ENCODE measurements at places on chromosomes 12 and 14.
A peak's percentile ranks its signal among the peaks of the same experiment; 100 is the strongest.

GRCh38 chr14:99546234-99546879, 57.6 kb downstream of the CCDC85C start:
- no peak for DNase-seq

- no peak for DNase-seq
These were observed 2.4 kb downstream of the SLC11A2 start for GRCh38 chr12:51023625-51024382.

DNA sequence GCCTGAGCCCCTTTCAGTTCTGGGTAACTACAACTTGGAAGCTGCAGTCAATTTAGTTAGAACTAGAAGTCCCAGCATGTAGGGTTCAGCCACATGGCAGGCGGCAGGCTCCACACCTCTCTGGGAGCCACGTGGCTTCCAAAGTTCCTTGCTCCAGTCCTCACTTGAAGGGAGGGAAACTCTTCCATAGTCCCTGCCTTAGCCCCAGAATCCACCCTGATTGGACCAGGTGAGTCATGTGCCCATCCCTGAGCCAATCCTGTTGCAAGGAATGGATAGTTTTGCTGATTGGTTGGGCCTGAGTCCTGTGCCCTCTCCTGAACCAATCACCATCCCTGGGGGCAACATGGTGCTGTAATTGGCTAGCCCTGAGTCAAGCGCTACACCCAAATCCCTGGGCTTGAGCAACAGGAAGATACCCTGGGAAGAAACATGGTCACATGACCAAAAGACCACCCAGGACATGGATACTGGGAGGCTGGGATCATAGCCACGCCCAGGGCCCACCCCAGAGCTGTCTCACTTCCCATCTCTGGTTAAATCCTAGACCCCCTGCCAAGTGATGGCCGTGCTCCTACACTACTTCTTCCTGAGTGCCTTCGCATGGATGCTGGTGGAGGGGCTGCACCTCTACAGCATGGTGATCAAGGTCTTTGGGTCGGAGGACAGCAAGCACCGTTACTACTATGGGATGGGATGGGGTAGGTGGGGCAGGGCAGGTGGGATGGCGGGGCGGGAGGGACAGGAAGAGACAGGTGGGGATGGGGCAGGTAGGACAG, 154.7 kb downstream of the ADGRD1 start:
- DNase-seq: no peak

DNA sequence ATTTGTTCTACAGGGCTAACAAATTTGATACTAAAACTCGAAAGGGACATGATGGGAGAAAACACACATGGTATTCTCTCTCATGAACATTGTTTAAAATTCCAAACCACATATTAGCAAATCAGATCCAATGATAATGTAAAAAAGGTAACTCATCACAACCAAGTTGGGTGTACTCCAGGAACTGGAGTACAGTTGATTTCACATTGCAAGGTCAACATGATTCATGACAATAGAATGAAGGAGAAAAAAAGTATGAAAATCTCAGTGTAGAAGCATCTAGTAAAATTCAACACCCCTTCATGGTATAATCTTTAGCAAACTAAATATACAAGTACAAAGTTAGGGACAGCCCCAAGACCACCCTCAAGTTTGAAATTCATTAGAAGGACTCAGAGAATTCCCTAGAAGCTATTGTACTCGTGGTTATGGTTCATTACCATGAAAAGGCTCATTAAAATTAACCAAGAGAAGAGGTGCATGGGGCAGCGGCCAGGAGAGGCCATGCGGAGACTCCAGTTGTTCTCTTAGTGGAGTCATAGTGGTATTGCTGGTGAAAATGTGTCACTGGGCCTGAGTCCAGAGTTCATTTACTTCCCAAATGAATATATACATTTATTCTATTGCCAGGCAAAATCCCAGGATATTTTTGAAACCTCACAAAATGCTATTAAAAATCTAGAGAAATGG, 3.1 kb upstream of the CDCA4 start:
- no peak for DNase-seq

DNA sequence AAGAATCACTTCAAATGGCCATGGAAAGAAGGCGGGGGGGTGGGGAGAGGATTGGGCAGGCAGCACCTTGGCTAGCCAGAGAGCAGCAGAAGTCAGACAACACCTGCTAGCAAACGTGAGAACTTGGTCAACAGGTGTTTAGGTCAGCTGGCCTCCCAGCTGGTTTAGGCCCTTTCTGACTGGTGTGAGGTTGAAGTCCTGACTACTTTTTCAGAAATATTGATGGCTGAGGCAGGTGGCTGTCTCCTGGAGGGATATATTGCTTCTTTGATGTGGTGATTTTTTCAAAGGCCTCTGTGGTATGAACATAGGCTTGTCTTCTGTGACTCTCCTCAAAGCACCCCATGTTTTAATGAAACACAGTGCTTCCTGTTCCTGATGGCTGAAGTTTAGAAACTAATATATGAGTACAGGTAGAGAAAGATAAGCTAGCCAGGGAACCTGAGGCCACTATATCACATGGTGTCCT, 238.2 kb upstream of the SSTR1 start:
- DNase-seq: no peak

GRCh38 chr12:108298761-108299275, 40.3 kb downstream of the CMKLR1 start:
- DNase-seq: no peak

DNA sequence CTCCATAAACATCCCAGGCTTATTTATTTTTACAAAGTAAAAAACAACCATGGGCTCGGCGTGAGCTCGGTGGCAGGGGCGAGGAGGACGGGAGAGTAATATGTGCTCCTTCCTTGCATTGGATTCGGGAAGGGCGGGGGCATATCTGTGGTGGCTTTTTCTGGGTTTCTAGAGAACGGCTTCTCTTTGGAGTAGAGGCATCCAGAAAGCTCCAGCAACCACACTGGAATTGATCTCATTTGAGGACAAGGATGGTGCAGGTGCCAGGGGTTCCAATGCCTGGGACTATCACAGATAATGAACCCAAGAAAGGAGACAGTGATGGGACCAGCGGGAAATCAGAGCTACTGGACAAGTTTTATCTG, 18.9 kb downstream of the ADGRD1 start:
- no peak for DNase-seq

DNA sequence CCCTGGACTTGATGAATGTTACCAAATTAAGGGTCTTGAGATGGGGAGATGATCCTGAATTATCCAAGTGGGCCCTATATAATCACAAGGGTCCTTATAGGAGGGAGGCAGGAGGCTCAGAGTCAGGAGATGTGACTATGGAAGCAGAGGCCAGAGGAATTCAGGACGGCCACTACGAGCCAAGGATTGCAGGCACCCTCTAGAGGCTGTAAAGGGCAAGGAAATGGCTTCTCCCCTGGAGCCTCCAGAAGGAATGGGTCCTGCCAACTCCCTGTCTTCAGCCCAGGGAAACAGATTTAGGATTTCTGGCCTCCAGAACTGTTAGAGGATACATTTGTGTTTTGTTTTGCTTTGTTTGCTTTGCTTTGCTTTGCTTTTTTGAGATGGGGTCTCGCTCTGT, 8.8 kb downstream of the BDKRB1 start:
- no peak for DNase-seq

GRCh38 chr12:81809829-81810595, 50.9 kb upstream of the PPFIA2 start:
- no peak for DNase-seq

GRCh38 chr14:104169699-104170479, 31.5 kb downstream of the KIF26A start:
- DNase-seq: no peak

DNA sequence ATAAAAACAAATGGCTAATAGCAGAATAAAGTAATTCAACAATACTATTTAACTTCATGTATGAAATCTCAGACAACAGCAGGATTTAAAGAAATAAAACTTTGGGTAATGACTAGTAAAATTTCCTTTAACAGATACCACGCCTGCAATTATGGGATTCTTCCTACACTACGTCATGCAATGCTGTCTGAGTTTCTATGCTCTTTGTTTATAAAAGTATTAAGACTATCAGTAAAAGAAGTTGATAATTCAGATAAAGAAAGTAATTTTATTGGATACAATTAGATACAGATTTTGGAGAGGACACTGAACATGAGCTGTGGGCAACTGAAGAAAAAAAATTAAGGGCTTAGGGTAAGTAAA, 308.4 kb upstream of the LRFN5 start:
- DNase-seq: no peak

DNA sequence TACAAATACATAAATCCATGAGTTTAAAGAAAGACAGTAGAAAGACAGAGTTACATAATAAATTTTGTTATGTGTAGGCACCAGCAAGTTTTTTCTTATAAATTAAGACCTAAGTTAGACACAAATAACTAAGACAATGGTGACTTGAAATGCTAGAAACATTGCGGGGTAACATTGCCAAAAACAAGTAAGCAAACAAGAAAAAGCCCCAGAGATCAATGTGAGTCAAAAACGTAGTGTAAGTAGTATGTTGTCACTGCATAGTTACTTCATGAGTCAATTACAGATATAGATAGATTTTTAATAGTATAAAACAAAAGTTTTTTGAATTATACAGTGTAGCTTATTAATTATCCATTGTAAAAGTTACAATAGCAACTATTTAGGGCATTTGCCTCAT, 83.4 kb downstream of the CNTN1 start:
- no peak for DNase-seq

GRCh38 chr14:26286913-26287205, 311.0 kb downstream of the NOVA1 start:
- DNase-seq: no peak

- no peak for DNase-seq
These were observed 215.5 kb downstream of the C12orf50 start for GRCh38 chr12:87813476-87814234.

- DNase-seq: no peak
These were observed 47.2 kb downstream of the FGD4 start for GRCh38 chr12:32446316-32447119.

DNA sequence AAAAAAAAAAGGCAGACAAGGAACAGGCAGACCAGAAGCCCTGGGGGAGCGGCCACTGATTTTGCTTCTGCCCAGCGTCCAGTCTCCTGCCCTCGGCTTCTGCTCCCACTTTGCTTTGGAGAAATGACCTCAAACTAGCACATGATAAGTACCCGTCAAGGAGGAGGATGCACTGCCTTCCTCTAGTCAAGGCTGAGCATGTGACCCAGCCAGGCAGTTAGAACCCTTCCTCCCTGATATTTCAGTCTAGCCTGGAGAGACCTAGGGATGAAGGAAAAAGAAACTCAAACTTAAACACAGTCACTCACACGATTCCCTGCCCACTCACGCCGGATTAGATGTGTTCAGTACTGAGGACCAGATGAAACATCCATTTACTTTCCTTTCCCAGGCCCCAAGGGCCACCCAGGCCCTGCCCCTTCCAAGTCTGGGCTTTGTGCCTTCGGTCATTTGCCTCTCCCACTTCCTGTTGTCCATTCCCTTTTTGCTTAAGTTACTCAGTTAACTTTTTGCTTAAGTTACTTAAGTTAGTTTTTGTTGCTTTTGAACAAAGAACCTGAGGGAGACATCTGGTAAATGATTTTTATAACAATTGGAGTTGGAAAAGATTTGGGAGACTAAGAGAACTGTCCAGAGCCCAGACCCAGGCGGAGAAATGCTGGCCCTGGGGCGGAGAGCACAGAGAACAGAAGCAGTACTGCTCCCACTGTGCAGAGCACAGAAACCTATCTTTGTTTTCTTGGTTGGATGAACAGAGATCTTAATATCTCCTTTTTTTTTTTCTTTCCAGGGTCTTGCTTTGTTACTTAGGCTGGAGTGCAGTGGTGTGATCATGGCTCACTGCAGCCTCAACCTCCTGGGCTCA, 23.0 kb upstream of the TTC7B start:
- DNase-seq: no peak

DNA sequence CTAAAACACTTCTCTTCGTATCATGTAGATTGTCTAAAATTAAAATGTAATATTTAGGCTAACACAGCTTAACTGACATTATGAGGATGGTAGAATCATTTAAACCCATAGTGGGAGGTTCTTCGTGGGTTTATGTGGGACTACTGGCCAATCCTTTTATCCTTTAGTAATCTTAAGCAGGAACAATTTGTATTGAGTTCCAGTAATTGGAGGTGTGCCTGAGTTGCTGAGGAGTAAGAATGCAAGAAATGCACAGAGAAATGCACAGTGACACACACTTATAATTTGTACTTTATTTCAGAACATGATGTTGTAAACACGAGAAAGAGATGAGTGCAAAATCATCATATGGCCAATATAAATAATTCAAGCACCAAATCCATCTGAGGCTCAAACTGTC, 22.3 kb downstream of the OTOGL start:
- no peak for DNase-seq

DNA sequence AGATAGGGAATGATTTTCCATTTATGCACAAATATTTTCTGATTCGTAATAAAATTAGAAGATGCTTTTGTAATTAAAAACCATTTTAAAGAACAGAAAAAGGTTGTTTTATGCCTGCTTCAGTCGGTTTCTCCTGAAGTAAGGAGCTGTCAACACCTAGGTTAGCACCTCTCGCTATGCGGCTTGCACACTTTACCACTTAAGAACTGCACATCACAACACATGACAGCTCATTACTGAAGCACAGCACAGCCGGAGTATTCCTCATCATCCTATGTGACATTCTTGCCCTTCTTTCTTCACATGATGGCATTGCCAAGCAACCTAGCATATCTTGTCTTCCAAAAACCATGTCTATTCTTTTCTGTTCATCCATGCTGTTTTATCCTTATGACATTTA, 5.4 kb upstream of the WIF1 start:
- peak; percentile 12 for DNase-seq

- no peak for DNase-seq
These were observed 41.4 kb downstream of the DYRK4 start for GRCh38 chr12:4603421-4603820.
